ENCODE measurements at places on chromosomes 4 and X.

GRCh38 chr4:163448540-163449203 lies 24.9 kb downstream of the TKTL2 start:
- peak; percentile 42 for DNase-seq
- H3K27me3 ChIP-seq, result no peaks in the 10 kb centered on the region
- H3K27ac ChIP-seq, result no peak overlapping the region
- H3K4me1 ChIP-seq, result no peaks in the 10 kb centered on the region

DNA sequence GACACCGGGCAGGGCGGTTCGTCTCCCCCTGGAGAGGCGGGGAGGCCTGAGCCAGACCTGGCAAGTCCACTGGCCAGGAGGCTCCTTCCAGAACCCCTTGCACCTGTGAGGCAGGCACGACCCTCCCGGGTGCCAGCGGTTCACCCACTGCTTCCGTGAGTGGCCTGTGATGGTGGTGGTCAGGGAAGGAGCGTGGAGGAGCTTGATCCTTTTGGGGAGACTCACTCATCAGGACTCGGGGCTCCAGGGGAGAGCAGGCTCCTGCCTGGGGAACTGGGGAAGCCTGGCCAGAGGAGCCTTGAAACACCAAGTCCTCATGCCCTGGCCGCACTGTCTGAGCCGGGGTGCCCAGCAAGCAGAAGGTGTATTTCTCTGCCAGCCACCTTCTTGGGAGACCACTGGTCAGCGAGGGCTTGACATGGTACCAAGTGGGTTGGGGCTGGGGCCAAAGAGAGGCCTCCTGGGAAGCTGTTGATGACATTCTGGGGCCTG lies 860 bp downstream of the FAM50A start:
- DNase-seq, result peak; percentile 15
- H3K27me3 ChIP-seq, result no peaks in the 10 kb centered on the region
- peaks cover 5% of the 10 kb centered on the region for H3K4me1 ChIP-seq
- H3K27ac ChIP-seq, result peak overlapping the region; percentile 90
- H3K4me3 ChIP-seq, result peak overlapping the region; percentile 72

GRCh38 chr4:55993994-55994663 lies 45.4 kb downstream of the CEP135 start:
- no peaks in the 10 kb centered on the region for H3K36me3 ChIP-seq
- H3K27ac ChIP-seq, result no peak overlapping the region

DNA sequence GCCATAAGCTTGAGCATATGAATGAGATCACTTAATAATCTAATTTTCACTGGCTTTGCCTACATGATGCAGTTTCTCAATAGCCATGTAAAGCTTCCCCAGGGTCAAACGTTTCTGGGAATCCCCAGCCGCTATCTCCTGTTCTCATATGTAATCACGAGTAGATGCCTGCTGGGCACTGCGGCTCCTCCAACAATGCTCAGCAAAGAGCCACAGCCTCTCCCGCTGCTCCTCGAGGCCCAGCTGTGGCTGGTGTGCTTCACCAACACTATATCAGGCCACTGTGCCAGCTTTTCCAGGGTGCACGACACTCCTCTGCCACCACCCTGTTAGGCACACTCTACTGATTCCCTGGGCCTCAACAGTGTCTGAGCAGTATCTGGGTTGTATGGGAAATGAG lies 78.3 kb upstream of the RASGEF1B start:
- no peaks in the 10 kb centered on the region for H3K4me1 ChIP-seq
- no peak overlapping the region for H3K4me3 ChIP-seq
- H3K27ac ChIP-seq, result no peak overlapping the region

DNA sequence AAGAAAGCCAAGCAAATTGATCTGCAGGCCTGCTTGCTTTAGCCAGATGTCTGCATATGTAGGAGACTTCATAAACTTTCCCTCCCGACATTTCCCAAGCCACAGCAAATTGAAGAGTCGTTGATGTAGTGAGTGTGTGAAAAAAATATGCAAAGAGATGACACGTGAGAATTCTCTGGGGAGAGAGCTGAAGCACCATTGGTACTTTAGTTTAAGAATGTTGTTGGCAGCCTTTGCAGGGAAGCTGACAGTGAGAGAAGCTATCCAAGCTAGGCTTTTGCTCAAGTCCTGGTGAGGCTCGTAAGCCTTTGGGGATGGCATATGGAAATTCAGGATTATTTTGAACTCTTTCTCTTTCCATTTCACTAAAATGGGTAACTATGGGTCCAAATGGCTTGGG lies 87.5 kb downstream of the GLRA2 start:
- H3K36me3 ChIP-seq, result no peaks in the 10 kb centered on the region
- peaks cover 7% of the 10 kb centered on the region for H3K4me1 ChIP-seq
- no peak overlapping the region for H3K4me3 ChIP-seq
- DNase-seq, result peak; percentile 80
- H3K27ac ChIP-seq, result no peak overlapping the region

- 0 out of 2 replicates have a peak, but pooled peaks cover 5% of the 10 kb centered on the region for H3K27me3 ChIP-seq
- no peaks in the 10 kb centered on the region for H3K36me3 ChIP-seq
- no peak overlapping the region for H3K4me3 ChIP-seq
- no peak overlapping the region for H3K27ac ChIP-seq
- peak; percentile 8 for DNase-seq
Observed at GRCh38 chr4:187010052-187010451, 286.4 kb upstream of the FAT1 start.

- no peak overlapping the region for H3K4me3 ChIP-seq
- H3K36me3 ChIP-seq, result no peaks in the 10 kb centered on the region
- no peak for DNase-seq
- no peaks in the 10 kb centered on the region for H3K4me1 ChIP-seq
- no peak overlapping the region for H3K27ac ChIP-seq
Observed at GRCh38 chr4:41466249-41466648, 71.7 kb upstream of the LIMCH1 start.

DNA sequence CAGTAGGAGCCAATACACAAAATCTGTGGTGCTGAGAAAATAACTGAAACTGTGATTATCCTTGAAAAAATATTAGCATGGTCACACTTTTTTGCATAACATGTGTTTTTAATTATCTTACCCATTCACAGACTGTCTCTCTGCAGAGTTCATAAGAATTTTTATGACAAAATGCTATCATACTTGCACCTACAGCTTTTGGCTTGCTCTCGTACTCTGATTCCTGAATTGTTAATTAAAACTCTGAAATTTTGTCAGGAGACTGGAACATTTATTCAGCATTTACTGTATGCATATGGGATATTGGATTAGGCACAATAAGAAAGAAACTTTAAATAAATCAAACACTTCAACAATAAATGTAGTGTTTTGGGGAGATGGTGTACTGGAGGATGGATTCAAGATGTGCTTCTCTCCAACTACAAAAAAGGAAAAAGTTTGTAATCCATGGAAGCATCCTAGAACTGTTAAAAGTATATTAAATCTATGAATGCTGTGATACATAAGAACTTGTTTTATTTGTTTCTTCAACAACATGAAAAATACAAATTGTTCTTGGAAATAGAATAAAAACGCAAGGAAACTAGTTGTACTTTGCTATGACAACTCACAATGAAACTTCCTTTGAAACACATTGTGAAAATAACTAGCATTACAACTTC lies 260.5 kb downstream of the SPATA18 start:
- H3K4me3 ChIP-seq, result no peak overlapping the region
- no peaks in the 10 kb centered on the region for H3K4me1 ChIP-seq
- H3K27ac ChIP-seq, result no peak overlapping the region
- no peaks in the 10 kb centered on the region for H3K36me3 ChIP-seq

- H3K36me3 ChIP-seq, result no peaks in the 10 kb centered on the region
- no peak overlapping the region for H3K4me3 ChIP-seq
- H3K27ac ChIP-seq, result no peak overlapping the region
- no peaks in the 10 kb centered on the region for H3K27me3 ChIP-seq
- no peak for DNase-seq
Observed at GRCh38 chr4:184156163-184156920, 61.3 kb downstream of the ENPP6 start.

DNA sequence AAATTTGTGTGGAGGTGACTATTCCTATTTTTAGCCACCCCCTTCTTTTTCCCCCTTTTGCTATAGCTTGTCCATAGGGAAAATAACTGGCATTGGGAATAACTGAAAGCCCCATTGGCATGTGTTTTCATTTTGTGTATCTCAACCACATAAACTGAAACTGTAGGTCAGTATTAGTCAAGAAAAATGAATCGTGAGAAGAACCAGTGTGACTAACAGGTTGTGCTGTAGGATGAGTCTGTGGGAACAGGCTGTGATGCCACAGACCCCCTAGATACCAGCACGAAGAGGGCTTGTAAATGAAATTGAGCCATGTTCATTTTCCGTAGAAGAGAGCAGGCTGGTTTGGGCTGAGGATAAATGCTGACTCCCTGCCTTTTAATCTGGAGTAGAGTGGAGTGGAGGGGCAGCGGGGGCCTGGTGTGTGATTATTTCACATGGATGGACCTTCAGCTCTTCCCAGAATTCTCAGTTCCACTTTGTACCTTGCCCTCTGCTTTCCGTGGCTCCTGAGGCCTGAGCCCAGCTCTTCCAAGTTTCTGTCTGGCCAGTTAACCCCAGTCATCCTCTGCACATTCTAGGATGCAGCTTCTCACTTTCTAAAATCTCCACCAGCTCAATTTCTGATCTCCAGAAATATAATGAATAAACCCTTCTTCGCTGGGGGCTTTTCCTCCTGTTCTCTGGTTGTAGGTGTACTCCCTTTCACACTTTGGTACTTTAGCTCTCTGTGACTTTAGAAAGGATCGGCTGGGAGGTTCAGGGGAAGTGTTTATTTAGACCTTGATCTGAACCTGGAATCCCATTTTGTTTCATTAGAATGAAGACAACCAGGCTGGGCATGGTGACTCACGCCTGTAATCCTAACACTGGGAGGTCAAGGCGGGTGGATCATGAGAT lies 37.3 kb downstream of the DCUN1D4 start:
- peaks cover 55% of the 10 kb centered on the region for H3K36me3 ChIP-seq
- H3K27ac ChIP-seq, result no peak overlapping the region
- DNase-seq, result peak; percentile 10
- no peaks in the 10 kb centered on the region for H3K27me3 ChIP-seq
- H3K4me1 ChIP-seq, result no peaks in the 10 kb centered on the region

GRCh38 chr4:138927072-138927471 lies 88.5 kb upstream of the NOCT start:
- DNase-seq, result peak; percentile 25
- H3K27ac ChIP-seq, result no peak overlapping the region
- no peak overlapping the region for H3K4me3 ChIP-seq
- H3K36me3 ChIP-seq, result no peaks in the 10 kb centered on the region
- H3K4me1 ChIP-seq, result no peaks in the 10 kb centered on the region
- no peaks in the 10 kb centered on the region for H3K27me3 ChIP-seq

- no peak overlapping the region for H3K4me3 ChIP-seq
- no peaks in the 10 kb centered on the region for H3K27me3 ChIP-seq
- H3K36me3 ChIP-seq, result no peaks in the 10 kb centered on the region
- no peak overlapping the region for H3K27ac ChIP-seq
- H3K4me1 ChIP-seq, result peaks cover 24% of the 10 kb centered on the region
- DNase-seq, result no peak
Observed at GRCh38 chr4:106038012-106038411, 142.7 kb downstream of the NPNT start.

- no peak overlapping the region for H3K4me3 ChIP-seq
- no peak overlapping the region for H3K27ac ChIP-seq
- no peaks in the 10 kb centered on the region for H3K27me3 ChIP-seq
Observed at GRCh38 chr4:149465955-149466354, 349.7 kb downstream of the IQCM start.

DNA sequence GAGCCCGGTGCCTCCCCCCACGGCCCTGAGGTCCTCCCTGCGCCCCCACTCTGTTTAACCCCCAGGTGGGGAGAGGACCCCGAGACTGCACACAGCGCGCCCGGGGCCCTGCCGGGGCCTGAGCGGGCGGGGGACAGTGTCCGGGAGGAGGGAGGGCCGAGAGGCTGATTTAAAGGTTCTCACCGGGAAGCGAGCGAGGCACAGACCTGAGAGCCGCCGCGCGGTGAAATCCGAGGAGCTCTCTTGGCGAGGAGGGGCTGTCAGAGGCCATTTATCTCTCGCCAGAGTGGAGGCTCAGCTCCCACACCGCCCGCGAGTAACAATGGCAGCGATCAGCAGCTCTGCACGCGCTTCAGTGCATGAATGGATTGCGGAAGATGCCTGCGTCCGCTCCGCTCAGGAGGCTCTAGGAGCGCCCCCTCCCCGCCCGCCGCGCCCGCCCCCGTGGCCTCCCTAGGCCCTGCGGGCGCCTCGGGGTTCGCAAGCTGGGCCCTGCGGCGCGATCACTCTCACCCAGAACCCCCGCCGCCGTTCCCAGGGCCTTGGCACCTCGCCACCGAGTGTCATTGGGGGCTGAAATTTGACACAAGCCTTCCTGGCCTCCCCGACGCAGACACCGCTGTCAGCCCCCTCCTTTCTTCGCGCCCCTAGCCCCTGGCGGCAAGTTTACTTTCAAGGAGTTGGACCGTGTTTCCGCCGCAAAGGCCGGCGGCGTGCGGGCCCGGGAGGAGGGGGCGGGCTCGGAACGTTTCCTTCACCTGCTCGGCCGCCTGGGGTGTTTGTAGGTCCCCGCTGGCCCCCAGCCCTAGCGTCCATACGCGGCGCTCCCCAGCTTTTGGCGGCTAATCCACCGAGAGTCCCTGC lies 48.7 kb upstream of the BCOR start:
- peak; percentile 67 for DNase-seq
- no peak overlapping the region for H3K27ac ChIP-seq
- H3K4me3 ChIP-seq, result peak overlapping the region; percentile 77
- no peaks in the 10 kb centered on the region for H3K36me3 ChIP-seq

- peak; percentile 46 for DNase-seq
- H3K27ac ChIP-seq, result peak within 1 kb of the TSS; percentile 87
- peaks cover 23% of the 10 kb centered on the region for H3K4me1 ChIP-seq
- no peaks in the 10 kb centered on the region for H3K27me3 ChIP-seq
- H3K4me3 ChIP-seq, result peak within 1 kb of the TSS; percentile 84
Observed at GRCh38 chrX:30653415-30654131, at the start of gene GK. Gene GK, plus strand, starts transcription at chrX:30653423. Its CDS starts 115 bp downstream, at chrX:30653538.

DNA sequence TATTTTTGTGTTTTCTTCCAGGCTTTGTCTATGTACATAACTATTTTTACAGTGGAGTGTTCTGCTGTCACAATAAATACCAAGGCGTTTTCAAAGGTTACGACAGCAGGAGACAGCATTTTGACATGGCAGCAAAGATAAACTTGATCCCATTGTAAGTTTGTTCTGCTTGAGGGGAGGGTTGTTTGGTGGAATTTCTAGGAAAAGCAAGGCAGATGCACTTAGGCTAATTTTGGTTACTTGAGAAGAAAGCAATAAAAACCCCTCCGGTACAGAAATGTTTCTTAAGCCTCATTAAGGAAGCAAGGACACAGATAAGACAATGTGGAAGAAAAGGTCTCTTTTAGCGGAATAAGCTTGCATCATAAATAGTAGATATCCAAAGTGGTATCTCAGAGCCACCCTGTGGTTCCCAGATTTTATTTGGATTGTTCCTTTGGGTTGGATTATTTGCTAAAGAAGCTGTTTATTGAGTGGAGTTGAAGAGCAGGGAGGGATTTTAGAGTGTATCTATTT lies 54.3 kb downstream of the CLCN5 start:
- peaks cover 8% of the 10 kb centered on the region for H3K4me1 ChIP-seq
- H3K27me3 ChIP-seq, result no peaks in the 10 kb centered on the region
- H3K4me3 ChIP-seq, result no peak overlapping the region
- DNase-seq, result no peak

DNA sequence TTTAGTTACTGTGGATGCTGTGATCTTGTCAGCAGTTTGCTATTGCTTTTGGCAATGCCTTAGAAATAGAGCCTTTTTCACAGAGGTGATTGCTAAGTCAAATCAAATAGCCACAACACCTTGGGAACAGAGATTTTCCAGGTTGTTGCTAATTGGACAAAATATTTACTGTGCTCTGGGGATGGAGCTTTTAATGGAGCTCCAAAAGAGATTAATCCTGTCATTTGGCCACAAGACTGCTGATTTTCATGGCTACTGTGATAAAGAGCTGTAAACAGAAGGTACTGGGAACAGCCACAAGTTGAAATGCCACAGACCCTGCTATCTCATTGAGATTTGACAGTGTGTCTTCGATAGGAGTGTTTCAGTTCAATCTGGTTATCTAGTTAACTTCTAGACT lies 1715.2 kb upstream of the ADGRL3 start:
- H3K4me1 ChIP-seq, result no peaks in the 10 kb centered on the region
- H3K4me3 ChIP-seq, result no peak overlapping the region
- no peak for DNase-seq
- no peak overlapping the region for H3K27ac ChIP-seq
- H3K27me3 ChIP-seq, result no peaks in the 10 kb centered on the region
